ENCODE measurements at places on chromosomes 5 and 9.

DNA sequence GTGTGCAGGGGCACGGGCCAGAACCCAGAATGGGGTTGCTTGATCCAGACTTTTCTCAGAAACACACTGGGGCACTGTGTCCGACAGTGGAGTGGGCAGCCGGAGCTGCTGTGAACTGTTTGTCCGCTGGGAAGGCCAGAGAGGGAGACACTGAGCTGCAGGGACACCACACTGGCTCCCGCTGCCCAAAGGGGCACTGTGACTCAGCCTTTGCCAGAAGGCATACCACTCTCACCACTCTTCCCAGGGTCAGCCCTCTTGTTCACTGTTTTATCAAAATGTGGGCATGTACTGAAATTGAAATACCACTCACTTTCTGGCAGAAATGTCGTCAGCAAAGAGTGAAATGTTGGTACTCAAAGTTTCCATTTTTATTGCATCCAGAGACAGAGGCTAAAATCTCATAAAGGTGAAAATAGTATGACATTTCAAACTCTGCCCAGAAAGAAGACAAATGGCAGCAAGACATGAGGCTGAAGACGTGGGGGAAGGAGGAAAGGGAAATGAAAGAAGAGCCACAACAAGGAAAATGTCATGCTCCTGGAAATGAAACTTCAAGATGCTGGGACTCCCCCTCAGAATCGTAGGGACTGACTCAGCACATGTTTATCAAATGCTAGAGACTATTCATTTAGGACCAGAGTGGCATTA is 4.5 kb upstream of the IL7R start:
- no peak for DNase-seq

GRCh38 chr5:31770998-31771397 is 132.1 kb downstream of the PDZD2 start:
- DNase-seq: no peak

DNA sequence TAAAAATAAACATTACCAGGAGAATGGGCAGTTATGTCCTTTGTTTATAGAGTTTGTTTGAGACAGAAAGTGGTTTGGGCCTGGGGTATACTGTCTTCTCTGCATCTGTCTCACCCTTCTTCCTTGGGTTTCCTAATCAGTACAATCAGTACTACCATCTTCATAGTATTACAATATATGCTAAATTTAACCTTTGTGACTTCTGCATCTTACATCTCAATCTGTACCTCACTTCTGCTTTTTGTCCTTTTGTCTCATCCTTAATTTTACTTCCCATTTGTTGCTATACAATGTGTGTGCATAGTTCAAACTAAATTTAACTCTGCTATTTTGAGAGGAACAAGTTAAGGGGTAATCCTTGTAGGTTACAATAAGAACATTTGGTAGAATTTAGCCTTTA is 19.6 kb downstream of the FBXO38 start:
- DNase-seq: no peak

- DNase-seq: no peak
These were observed 72.8 kb upstream of the COL5A1 start for GRCh38 chr9:134568811-134569210.

DNA sequence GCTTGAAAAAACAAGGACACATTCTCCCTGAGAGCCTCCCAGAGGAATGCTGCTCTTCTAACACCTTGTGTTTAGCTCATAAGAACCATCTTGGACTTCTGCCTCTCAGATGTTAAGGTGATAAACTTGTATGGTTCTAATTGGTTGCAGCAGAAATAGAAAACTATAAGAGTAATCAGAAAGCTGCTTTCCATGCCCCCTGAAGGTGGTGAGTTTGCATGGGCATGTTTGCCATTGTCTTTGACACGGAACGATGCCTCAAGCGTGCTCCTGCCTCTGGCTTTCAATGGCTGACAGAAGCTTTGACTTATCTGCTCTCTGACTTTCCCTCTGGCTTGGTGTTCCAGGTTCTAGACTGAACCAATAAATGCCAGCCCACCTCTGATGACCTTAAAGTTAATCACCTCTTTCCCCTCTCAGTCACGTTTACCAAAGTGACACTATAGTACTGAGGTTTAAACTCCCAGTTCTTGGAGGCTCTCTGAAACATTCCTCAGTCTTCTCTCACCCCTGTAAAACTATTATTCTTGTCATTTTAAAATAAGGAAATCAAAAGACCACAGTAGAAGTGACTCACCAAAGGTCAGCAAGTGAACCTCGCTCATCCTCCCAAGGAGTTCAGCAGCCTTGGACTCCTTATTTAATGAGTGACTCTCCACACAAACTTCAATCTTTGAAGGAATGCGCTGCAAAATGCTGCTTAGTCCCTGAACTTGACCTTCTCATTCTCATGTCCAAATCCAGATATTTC is 103.6 kb downstream of the PIK3R1 start:
- no peak for DNase-seq

DNA sequence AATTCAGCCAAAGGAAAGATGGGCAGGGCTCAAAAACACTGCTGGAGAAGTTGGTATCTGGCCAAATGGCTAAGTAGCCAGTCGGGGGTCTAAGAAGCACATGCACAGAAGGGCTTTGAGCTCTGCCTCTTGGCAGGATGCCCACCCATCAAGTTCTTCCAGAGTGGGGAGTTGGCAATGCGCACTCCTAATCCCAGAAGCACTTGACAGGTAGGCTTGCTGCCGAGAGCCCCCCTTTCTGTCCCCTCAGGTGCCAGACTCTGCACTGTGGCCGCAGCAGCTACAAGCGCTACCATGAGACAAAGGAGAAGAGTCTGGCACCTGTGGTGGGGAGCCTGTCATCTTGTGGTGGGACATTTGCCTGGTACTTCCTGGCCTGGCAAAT is 252.9 kb upstream of the SLC24A2 start:
- DNase-seq: no peak

DNA sequence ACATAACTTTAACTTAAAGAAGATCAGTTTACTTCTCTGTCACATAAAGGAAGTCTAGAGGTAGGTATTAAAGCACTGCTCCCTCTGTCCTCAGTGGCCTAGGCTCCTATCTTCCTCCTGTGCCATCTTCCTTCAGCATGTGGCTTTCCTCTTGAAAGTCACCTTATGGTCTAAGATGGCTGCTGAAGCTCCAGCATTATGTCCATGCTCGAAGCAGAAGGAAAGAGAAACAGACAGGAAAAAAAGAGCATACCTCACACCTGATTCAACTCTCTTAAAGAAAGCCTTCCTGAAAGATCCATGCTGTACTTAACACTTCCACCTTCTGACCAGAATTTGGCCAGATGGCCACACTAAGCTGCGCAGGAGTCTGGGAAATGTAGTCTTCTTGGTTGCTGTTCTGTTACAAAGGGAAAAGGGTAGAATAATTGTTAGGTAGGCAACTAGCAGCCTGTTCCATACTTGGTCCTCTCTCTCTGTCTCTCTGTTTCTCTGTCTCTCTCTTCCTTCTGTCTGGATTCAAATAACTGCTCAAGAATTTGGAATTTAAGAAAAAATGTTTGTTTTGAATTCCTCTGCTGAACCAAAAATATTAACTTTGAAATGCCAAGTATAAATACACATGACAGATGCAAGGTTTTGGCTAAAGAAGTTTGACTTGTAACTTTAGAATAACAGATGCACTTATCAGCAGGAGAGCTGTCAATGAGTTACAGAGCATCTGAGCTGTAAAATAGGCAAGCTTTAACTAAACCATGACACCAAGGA is 16.0 kb downstream of the TMEM174 start:
- DNase-seq: no peak

GRCh38 chr5:148949841-148950470 is 112.9 kb downstream of the SH3TC2 start:
- no peak for DNase-seq

- DNase-seq: no peak
These were observed 45.3 kb upstream of the ADAMTSL1 start for GRCh38 chr9:18428661-18429060.

DNA sequence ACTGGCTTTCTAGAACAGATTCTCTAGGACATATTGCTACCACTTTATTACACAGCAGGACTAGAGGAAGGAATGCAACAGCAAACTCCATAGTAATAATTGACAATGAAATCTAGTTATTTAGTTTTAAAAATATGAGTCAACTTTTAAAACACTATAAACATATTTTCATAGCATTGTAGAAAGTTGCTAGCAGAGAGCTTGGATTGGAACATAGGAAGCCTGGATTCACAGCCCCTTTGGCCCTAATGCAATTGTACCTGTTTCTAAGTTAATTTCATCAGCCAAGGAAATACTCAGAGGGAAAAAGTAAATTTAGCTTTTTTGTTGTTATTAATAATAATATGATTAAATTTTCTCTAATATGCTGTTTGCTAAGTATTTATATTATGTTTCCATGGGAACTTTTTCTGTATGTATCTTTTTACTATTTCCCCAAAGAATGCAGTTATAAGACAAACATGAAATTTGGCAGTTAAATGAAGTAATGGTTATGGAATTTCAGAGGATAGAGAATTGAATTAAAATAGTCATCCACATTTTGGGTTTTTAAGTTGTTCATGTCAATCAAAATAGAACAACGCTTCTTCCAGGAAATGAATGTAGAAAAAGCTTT is 45.6 kb downstream of the VCAN start:
- no peak for DNase-seq

- DNase-seq: no peak
These were observed 16.4 kb downstream of the LNPEP start for GRCh38 chr5:96952118-96952750.

- DNase-seq: no peak
These were observed 740.1 kb upstream of the FAM174A start for GRCh38 chr5:99795031-99795430.

DNA sequence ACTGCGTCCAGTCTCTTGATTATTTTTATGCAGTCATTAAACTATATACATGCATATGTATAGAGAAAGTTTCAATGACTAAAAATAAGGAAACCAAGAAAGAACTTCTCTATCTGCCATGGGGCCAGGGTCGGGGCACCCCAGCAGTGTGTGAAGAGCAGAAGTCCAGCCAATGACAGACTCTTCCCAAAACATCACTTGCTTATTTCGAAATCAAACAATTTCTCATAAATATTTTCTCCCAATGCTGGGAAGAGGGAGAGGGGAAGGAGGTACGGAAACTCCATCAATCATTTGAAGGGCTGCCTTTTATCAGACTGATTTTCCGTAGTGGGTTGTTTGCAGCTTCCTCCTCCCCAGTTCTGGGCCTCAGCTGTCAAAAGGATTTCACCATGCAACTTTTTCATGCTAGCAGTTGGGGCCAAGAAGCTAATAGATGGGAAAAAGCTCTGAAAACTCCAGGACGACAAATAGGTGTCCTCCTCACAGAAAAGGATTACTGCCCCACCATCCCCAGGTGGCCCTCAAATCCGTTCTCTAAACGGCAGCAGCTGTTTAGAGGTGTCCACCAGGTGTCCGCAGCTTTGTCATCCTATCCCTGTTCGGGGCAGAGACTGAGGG is 617 bp upstream of the FPGS start:
- no peak for DNase-seq

DNA sequence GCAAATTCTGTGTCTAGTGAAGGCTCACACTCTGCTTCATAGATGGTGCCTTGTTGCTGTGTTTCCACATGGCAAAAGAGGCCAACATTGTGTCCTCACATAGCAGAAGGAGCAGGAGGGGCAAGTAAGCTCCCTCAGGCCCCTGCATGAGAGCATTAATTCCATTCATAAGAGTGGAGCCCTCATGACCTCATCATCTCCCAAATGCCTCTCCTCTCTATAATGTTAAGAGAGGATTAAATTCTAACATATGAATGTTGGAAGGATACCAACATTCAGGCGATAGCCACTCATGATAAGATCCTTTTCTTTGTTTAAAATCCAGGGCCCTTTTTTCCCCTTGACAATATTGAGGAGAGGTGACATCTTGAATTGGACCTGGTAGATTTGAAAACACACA is 35.2 kb upstream of the PAM start:
- no peak for DNase-seq

- no peak for DNase-seq
These were observed 159.8 kb downstream of the SLF1 start for GRCh38 chr5:94778299-94778698.

DNA sequence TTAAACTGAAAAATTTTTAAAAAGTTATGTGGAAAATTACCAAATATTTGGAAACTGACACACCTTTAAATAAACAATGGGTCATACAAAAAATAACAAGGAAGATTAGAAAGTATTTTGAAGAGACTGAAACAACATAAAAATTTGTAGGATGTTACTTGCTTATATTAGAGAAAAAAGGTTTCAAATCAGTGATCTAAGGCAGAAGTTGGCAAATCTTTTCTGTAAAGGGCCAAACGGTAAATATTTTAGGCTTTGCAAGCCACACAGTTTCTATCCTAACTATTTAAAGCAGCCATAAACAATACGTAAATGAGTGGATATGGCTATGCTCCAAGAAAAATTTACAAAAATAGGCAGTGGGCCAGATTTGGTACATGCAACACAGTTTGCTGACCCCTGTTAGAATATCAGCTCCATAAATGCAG is 81.3 kb downstream of the OXCT1 start:
- DNase-seq: no peak

DNA sequence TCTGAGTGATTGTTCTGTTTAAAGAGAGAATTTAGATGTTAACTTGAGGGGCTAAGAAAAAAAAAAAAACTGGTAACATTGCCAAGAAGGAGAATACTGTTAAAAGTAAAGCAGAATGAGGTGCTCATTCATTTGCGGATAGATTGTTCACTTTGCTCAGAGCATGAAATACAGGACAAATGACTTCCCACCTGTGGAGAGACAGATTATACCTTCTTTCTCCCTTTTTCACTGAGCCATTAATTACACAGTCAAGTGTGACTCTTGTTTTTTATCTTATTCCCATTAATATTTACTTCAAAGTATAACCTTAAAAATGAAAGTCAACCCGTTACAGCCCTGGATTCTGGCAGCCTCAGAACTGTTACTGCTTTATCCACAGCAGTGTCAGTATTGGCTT is 264.5 kb downstream of the TAF11L14 start:
- no peak for DNase-seq

DNA sequence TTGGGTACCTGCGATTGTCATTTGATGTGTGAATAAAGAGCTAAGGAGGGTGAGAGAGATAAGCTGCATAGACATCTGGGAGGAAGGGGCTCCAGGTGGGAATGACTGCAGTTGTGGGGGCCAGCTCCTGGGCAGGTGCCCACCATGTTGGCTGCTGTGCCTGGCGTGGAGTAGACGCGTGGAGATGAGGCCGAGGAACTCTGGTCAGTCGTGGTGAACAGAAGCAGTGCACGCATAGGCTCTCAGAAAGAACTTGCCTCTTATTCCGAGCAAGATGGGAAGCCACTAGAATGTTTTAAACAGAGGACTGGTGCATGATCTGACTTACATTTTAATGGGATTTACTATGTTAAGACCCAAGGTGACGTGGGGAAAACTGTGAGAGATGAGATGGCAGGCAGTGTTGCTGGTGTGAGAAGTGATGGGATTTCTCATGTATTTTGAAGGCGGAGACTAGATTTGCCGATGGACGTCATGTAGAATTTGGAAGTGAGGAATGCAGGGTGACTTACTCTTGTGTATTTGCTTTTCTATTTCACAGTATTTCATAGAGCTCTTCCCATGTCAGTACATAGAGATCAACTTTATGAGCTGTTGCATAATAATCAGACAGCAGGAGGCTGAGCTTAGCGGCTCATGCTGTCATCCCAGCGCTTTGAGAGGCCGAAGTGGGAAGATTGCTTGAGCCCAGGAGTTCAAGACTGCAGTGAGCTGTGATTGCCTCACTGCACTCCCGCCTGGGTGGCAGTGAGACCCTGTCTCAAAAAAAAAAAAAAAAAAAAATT is 71.1 kb downstream of the EHMT1 start:
- no peak for DNase-seq

Data from NCI-H187 (cell line).